ENCODE measurements at places on chromosomes 2 and 18.

- no peak for DNase-seq
Observed at GRCh38 chr2:160039166-160039903, 23.1 kb downstream of the PLA2R1 start.

DNA sequence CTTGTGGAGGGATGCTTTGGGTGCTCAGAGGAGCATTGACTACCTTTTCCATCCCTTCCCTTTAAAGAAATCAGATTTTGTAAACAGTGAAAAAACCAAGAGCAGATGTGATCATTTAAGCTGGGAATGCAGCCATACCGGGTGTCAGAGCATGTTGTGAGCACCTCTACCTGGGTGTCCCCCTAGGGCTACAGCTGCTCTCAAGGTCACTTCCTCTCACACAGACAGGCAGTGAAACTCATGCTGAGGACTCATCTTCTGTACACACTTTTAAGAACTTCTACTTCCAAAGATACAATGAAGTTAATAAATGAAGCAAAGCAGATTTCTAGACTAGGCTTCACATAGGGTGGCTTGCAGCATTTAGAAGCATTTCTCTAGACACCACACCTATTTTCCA is 48.4 kb upstream of the FRZB start:
- DNase-seq = no peak

DNA sequence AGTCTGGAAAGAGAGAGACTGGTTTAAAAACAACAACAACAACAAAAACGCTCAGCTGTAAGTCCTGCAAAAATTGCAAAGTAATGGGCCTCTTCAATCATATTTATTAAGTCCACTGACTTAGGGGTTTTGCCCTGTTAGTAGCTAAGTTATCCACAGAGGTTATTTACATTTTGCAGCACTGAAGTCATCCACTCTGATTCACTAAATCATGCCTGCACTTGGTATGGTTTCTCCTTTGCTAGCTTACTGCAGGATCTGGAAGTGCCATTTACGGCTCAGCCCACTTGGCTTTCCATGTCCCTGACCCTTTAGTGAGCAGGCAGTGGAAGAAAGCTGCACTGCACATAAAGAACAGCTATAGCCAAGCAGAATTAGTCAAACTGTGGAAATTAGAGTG is 484.4 kb downstream of the NRXN1 start:
- no peak for DNase-seq

DNA sequence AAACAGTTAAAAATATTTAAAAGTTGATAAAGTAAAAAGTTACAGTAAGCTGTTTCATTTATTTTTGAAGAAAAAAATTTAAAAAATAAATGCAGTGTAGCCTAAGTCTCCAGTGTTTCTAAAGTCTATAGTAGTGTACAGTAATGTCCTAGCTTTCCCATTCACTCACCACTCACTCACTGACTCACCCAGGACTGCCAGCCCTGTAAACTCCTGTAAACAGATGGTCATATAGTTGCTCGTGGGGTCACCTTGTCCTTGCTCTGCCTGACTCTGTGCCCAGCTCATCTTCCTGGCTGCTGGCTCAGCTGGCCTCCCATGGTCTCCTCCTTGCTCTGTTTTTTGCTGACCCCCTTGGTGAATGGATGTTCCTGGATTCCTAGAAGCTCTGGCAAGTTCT is 180.3 kb downstream of the VAPA start:
- DNase-seq = no peak

DNA sequence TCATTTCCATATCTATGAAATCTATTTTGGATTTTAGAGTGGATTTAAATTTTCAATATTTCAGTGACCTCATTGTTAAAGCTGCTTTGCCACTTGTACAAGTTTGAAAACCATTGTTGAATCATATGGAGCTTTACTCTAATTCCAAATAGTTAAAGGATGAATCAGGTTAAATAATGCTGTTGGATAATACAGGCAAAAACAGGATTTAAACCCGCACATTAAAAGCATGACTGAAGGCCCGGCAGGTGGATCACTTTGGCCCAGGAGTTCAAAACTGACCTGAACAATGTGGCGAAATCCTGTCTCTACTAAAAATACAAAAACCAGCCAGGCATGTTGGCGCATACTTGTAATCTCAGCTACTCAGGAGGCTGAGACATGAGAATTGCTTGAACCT is 68.3 kb downstream of the RIF1 start:
- no peak for DNase-seq

DNA sequence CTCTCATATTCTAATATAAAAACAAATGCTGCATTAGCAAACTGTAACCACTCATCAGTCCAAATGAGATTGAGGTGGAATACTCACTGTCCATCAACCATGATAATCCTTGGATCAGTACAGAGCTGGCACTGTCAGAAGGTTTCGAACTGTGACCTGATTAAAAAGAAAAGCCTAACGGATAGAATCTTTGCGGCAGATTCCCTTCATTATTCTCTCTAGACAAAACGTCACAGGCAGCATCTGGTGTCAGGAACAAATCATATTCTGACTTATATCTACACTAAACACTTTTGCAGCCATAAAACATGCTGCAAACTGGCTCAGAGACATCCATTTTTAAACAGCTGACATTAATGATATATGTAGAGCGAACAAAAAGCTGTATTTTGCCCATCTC is 677.7 kb upstream of the NXPH2 start:
- no peak for DNase-seq

DNA sequence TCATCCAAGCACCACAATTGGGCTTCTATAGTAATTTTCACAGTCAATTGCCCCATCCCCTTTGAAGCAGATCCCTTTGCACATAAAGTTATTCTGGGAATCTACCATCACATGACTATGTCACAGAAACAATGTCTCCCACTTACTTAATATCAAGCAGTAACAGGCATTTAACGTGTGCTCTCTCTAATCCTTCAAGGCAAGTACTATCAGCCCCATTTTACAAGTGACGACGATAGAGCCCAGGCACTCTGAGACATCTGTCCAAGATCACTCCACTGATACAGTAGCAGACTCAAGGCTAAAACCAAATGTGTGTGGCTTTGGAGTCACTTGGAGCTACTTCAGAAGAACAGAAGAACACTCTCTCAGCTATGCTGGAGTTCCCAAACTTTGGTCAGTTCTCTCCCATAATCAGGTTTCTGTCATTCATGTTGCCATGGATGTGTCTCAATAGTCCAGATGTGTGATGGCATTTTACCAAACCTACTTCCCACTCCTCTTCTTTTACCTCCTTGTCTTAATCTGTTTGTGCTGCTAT is 39.7 kb downstream of the PID1 start:
- DNase-seq = no peak

Data from CD4-positive, alpha-beta T cell treated with Interleukin-6 for 4 hours (primary cell).